A549 treated with dexamethasone at 1 μM for 4 hours (cell line): ENCODE measurements at places on chromosomes 2 and 18. TPM values are rescaled to one million over a fixed set of nuclear protein-coding genes. Genes with fewer than 3 reads are reported as not detected.

TCF4 gene
- total RNA-seq: 1.3 to 2.5 TPM (median 2.1 TPM) in 5 replicates

SYT4 gene
- total RNA-seq: not detected in 5 replicates

SERPINB10 gene
- not detected in 5 replicates for total RNA-seq

DNAH6 gene
- total RNA-seq: 0.01 to 0.12 TPM (median 0.04 TPM) in 4 of 5 replicates, not detected in the other
